ENCODE measurements at places on chromosomes 3 and 15.
A peak's percentile ranks its signal among the peaks of the same experiment; 100 is the strongest.

DNA sequence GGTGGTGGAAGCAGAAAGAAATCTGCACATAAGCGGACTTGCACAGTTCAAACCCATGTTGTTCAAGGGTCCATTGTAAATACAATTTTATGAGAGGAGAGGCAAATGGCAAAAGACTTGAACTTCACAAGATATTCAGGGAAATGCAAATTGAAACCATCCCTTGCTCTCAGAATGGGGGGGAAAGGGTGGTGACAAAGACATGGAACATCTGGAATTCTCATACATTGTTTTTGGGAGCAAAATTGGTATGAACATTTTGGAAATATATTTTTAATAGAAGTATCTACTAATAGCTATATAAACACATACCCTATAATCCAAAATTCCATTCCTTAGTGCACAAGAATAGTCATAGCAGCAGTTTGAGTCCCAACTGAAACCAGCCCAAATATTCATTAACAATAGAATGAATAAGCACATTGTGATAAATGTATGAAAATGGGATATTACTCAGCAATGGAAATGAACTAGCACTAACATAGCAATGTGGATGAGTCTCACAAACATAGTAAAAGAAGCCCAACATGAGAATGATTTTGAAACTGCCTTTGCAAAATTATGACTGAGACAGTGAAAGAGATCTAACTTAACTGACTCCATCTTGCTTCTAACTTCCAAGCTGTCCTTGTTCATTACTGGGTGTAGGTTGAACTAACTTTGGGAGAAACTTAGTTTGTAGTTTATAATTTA is 77.2 kb downstream of the CD200R1L start:
- DNase-seq, result no peak

GRCh38 chr3:142027735-142028134 is 121.6 kb downstream of the TFDP2 start:
- DNase-seq, result peak; percentile 18

DNA sequence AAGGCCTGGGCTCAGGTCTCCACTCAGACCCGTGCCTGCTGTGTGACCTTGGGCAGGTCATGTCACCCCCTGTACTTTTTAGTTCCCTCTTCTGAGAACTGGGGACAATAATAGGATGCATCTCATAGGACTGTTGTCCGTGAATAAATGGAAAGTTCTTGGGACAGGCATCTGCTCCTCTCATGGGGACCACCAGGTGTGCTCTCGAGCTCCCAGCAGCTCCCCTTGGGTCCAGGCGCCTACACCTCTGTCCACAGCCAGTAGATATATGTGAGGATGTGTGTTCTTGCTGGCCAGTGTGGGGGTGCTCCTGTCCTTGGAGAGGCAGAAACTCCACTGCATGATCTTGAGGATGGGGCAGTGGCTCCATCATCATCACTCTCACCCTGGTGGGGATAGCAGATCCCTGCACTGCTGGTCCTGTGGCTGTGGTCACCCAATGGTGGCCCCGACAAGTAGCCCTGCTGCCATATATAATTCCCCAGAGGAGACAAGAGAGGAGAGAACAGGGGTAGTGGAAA is 257.6 kb upstream of the TLE3 start:
- no peak for DNase-seq

- no peak for DNase-seq
These were observed 81.2 kb downstream of the MDFIC2 start for GRCh38 chr3:70231266-70231701.

DNA sequence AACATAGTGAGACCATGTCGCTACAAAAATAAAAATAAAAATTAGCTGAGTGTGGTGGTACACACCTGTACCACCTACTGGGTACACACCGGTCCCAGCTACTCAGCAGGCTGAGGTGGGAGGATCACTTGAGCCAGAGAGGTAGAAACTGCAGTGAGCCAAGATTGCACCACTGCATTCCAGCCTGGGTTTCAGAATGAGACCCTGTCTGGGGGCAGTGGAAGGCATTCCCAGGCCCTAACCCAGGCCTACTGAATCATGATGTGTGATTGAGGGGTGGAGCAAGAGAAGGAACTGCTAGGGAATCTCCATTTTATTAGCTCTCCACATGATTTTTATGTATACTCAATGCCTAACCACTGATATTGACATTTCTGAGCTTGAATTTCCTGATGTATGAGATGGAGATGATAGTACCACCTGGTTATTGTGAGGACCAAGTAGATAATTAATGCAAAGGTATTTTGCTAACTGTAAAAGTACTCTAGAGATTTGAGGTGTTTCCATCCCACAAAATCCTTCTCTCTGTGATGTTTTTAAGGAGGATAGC is 169.5 kb upstream of the UMPS start:
- DNase-seq, result no peak

- DNase-seq, result no peak
These were observed 126.8 kb downstream of the MITF start for GRCh38 chr3:69865925-69866679.

DNA sequence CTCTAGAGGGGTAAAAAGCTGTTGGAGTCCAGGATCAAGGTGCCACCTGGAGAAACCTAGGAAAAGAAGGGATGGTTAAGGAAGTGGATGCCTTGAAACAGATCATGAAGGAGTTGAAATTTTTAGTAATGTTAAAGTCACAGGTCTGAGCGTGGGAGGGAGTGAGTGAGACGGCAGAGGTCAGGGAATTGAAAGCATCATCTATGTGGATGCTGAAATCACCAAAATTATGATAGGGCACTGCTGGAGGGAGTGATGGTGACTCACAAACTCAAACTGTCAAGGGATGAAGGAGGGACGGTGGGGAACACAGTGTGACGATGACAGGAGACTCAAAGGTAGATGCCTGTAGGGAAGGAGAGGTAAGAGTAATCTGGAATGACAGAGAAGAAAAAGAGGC is 205.7 kb downstream of the OSBPL10 start:
- no peak for DNase-seq

- no peak for DNase-seq
These were observed 34.4 kb downstream of the CORO2B start for GRCh38 chr15:68612979-68613740.

DNA sequence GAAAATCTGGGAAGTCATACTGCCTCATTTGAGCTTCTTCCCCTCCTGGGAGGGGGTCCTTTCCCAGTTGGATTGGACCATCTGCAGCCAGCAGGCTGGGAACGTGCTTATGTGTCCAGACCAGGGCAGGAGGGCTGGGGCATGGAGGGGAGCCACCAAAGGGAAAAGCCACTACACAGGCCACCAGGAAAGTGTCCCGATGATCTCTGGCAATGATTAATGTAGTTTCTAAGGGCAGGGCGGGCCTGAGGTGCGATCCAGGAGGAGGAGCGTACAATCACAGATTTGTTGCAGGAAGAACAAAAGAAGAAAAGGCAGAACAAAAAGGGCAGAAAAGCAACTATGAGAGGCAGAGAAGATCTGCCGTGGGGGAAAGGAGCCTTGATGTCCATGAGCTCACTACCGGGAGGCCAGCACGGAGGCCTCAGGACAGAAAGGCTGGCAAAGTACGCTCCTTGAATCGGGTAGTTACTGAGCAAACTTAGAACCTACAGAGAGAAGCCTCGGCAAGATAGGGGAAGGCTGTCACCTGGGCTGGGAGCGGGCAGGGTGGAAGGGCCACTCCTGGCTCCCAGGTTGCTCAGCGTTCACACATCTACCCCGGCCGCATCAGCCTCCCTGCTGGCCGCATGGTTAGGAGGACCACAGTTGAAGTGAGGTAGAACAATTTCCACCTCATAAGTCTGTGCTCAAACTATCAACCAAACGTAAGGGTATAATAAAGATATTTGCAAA is 79.5 kb upstream of the PCSK6 start:
- DNase-seq, result no peak

GRCh38 chr15:45027220-45027619 is 4.2 kb downstream of the SORD start:
- no peak for DNase-seq

DNA sequence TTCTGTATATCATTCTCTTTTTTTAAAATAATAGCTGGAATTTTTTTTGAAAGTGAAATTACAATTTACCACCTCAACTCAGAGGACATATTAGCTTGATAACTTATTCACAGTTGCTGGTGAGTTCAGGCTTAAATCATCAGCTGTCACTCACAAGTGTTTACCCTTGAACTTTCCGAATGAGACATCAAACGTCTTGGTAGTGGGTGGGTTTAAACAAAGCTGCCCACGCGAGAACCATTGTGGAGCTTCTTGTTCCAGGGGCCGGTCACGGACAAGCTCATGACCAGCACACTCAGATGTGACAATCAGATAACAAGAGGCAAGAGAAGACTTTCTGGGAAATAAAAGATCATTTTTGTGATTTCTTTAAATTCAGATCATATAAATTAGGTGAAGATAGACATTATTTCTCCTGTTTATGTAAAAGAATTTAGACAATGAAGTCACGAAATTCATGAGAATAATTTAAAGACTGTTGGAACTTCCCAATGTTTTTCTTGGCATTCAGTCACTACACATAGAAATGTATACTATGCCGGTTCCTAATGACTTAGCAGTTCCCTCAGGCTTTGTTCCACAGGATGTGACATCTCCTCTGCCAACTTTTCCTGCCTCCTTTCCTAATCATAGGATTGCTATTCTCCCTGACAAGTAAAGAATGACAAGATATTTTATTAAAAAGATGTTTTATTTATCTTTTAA is 29.3 kb downstream of the BTD start:
- DNase-seq, result no peak

DNA sequence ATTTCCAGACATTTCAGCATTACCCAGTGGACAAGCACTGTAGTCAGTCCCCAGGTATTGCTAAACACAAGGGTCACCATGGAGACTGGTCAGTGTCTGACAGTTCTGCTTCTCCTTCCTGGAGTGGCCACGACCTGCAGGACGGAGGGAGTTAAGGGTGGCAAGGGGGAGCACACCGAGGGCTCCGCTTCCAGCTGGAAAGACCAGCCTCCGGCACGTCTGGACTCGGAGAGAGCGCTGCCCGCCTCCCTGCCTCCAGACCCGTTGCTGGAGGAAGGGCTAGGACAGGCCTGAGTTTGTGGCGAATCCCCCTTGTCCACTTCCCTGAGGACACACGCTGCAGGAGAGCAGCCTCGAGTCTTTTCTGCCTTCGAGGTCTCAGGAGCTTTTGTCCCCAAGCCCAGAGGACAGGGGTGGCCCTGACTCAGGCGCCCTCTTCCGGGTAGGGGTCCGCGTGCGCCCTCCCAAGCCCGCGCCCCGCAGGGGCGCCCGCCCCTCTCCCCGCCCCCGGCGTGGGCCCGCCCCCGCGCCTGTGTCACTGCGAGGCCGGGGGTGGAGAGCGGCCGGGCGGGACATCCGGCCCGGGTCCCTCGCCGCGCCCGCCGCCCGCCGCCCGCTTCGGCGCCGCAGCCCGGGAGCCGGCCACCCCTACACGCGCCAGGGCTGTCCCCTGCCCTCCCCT is at the start of gene CHST14:
TSS of gene CHST14 (plus strand) at position 562 of the 682 bp plus-strand sequence. CDS start 230 bp downstream, outside the sequence.
- DNase-seq, result peak; percentile 68

DNA sequence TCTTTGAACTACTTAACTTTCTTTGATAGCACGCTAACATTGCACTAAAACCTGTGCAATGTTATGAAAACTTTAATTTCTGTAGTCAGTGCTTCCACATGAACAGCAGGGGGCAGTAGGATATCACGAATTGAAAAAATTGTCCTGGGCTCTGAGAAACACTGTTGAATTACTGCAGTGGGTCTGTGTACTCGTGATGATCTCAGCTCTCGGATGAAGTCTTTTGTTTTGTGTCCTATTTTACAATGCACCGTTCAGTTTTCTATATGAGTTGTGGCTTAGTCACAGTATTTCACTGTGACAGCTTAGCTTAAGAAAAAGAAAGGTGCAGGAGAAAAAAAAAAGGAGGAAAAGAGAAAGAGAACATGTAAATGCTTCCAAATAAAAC is 141.3 kb upstream of the CCDC54 start:
- peak; percentile 76 for DNase-seq

GRCh38 chr3:111850537-111850936 is 8.5 kb upstream of the PHLDB2 start:
- no peak for DNase-seq

DNA sequence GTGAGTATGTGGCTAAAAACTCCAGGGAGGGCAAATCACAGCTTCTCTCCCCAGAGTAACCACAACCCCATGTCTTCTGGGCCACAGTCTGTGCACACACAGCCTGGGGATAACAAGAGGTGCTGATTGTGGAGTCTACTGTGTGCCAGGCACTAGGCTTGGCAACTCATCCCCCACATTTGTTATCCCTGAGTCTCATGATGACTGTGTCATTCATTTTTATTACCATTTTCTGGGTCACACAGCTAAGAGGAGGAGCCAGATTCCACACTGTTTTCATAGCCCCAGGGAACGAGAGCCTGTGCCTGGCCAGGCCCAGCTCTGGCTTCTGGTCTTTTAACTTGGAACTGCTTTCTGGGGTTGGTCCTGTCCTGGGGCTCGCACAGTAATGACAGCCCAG is 34.5 kb downstream of the ESYT3 start:
- no peak for DNase-seq

DNA sequence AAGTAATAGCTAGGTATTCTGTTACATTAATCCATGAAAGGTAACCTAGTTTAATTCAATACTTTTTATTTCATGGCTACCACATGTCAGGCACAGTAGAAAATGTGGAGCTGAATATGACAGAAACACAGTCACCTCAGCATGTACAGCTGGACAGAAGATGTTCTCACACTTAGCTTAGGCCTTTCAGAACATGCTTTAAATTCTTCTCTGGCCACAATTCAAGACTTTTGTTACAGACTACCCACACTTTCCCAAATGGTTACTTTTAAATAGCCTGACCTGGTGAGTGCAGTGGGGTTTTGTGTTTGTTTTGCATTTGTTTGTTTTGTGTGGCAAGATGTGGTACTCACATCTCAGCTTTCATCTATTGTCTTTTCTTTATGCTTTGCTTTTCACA is 1079.5 kb downstream of the IGSF11 start:
- no peak for DNase-seq

- DNase-seq, result no peak
These were observed 40.0 kb downstream of the TAFA4 start for GRCh38 chr3:68892297-68892696.

DNA sequence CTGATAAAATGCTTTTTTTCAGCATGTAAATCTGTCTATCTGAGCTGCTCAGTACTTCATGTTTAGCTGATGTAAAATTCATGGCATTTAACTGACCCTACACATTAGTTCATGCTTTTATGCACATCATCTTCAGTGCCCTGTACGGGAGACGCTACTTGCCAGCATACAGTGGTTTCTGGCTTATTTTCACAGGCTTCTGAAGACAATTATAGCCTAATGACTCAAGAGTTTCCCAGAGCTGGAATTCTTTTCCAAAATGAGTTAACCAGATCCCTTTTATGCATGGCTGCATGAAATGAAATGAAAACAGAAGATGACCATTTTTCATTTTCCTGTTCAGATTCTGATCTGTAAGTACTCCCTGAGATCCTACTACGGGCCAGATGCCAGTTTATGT is 1061.5 kb downstream of the ROBO2 start:
- no peak for DNase-seq

GRCh38 chr3:149333176-149333859 is at the start of gene TM4SF18:
TSS of gene TM4SF18 (minus strand) at chr3:149333636. CDS start at chr3:149333382, 254 bp downstream.
- no peak for DNase-seq

DNA sequence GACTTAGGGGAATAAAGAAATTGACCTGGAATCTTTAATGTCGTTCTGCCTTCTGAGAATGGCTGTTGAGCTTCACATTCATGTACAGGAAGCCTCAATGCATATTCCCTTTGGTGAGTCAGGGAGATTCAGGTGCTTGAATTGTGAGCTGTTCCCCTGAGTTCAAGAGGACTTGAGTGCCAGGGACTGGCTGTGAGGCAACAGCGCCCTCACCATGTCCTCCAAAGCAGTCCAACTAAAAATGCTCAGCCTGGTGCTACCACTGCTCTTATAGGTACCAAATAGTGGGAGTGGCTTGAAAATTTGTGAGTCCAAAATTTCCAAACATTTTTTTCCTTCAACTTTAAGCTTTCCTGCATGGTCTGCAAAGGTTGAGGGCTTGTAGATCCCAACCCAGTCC is 54.1 kb downstream of the LEO1 start:
- no peak for DNase-seq

- no peak for DNase-seq
These were observed 57.7 kb downstream of the SUMF1 start for GRCh38 chr3:4409415-4409814.
